ENCODE measurements at places on chromosomes 6 and 20.

DNA sequence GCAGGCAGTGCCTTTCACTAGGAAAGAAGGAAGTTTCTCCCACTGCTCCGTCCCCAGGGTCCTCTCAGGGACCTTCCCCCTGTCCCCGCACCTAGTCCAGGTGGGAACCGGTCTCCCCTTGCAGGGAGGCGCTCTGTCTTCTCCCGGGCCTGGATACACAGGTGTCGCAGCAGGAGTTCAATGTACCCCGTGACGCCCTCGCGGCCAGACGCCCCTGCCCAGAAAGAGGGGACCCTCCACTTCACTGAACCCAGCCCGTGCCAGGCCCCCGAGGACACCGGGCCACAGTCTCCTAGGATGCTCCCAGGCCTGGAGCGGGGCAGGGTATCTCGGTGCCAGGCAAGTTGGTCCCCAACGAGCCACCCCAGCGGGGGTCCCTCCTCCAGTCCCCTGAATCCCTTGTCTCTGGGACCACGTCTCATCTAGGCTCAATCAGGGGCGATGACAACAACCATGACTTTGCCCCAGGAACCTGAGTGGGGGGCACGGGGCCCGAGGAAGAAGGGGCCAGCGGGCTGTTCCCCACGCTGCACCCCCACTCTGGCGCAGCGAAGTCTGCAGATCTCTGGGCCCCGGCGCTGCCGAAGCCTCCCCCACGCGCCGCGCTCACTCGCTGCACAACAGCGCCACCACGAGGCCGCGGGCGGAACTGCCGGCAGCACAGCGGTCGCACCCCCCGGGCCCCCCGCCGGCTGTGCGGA is 103.0 kb downstream of the EDN3 start:
- peak; percentile 70 for DNase-seq

- DNase-seq: no peak
These were observed 31.6 kb downstream of the SLC2A4RG start for GRCh38 chr20:63771046-63771707.

- no peak for DNase-seq
These were observed at the start of gene C6orf132 for GRCh38 chr6:42142118-42142835. Gene C6orf132 (minus strand): TSS chr6:42142620. CDS start chr6:42142444, 176 bp downstream.

GRCh38 chr6:5532941-5533340 is 271.6 kb downstream of the FARS2 start:
- DNase-seq: no peak

GRCh38 chr6:32882879-32883250 is 28.9 kb downstream of the PSMB9 start:
- DNase-seq: peak; percentile 54

All from Daoy (cell line).